ENCODE measurements at places on chromosomes 7 and 10.

- peak; percentile 58 for DNase-seq
These were observed 464 bp downstream of the KIAA1217 start for GRCh38 chr10:24209432-24209771.

- DNase-seq = no peak
These were observed 23.9 kb upstream of the ZNF273 start for GRCh38 chr7:64879086-64879730.

DNA sequence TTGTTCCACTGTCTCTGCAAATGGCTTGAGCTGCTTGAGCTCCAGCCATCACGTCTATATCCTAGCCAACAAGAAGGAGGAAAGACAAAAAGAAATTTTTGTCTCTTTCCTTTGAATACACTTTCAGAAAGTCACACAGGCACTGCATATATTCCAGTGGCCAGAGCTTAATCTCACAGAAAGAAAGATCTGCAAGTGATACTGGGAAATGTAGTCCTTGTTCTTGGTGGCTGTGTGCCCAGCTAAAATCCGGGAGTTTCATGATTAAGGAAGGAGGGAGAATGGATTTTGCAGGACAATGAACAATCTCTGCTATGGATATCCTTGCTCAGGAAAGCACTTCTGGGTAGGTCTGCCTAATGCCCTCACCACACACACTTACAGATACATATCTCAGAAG, 19.5 kb upstream of the DLG5 start:
- DNase-seq = no peak

DNA sequence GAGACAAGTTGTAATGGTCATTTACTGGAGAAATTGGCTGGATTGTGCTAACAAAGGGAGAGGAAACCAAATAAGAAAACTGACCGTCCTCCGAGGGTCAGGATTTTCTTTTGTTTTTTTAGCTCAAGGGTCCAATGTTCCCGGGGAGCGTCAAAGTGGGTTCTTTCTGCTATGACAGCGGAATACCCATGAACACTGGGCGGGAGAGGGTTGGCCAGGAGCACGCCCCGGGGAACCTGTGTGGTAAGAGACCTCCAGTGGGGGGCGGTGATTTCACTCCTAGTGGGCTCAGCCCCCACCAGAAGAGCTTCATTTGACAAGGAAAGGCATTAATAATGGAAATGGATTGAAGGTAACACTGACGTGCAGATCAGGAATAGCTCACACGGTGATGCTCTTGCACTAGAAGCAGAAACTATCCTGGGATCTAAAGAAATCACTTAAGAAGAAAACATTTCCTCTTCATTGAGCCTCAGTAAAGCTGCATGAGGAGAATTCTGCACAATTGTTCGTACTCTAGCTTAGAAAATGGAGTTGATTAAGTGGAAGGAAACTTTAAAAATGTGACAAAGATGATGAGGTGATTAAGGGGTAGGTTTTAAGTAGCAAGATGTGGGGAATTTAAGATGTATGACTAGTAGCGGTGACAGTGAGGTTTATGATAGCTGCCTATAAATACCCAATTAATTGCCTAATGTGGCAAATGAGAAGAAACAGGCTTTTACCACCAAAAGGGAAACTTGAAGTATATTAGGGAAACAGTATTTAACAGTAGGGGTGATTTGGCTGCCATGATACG, 627.2 kb downstream of the SUGCT start:
- no peak for DNase-seq

GRCh38 chr7:36021367-36021766, 131.7 kb upstream of the EEPD1 start:
- no peak for DNase-seq

DNA sequence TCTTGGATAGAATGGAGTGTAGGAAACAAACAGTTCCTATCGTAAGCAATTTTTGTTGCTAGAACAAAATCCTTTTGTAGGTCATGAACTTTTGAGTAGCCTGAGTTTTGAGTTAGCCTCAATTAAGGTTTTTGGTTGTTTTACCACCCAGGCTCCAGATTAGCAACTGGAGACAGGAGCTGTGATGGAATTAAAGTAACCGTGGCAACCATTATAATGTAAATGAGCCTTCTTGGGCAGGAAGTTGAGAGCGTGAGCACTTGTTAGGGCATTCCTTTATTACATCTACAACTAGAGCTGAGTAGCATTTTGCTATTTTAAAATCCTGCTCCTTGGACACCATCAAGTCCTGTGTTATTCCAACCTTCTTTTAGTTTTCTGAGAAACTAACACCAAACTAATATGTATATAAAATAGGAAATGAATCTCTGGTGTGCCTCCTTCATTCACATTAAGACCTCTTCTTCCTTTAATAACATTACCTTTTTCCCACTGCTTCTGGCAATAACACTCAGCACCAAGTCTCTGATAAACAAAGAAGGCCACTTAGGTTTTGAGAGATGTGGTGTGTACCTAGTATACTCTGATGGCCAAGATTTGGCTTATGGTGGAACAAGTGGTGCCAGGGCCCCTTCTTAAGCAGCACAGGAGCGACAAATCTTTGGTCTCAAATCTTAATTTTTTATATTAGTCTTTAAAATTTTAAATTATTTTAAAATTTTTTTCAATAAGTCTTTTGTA, 34.0 kb downstream of the AHCYL2 start:
- no peak for DNase-seq

DNA sequence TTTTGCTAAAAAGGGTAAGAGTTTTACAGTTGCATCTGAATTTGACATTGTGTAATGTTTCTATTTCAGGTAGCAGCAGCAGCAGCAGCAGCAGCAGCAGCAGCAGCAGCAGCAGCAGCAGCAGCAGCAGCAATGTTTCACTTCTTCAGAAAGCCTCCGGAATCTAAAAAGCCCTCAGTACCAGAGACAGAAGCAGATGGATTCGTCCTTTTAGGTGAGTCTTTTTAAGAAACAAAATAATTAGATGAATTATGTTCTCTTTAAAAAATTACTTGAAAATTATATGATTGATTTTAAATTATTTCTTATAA, 32.6 kb downstream of the UMAD1 start:
- no peak for DNase-seq

DNA sequence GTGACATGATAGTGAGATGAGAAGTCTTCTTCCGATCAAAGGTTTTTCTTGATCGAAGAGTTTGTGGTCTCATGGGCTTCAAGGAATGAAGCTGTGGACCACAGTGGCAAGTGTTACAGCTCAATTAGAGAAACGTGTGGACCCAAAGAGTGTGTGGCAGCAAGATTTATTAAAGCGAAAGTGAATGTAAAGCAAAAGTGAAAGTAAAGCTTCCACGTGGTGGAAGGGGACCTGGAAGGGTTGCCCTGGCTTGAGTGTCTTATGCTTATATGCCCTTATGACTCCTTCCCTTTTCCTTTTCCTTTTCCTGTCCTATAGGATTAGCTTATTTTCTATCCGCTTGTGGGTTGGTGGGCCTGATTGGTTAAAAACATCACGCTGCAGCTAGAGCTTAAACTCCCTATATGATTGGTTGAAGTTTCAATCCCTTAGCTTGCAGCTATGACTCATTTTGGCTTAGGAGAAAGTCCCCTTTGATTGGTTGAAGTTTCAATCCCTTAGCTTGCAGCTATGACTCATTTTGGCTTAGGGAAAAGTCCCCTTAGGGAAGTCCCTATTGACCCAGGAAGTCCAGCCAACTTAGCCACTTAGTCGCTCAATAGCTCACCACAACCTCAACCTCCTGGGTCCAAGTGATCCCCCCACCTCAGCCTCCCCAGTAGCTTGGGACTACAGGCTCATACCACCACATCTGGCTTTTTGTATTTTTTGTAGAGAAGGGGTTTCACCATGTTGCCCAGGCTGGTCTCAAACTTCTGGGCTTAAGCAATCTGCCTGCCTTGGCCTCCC, 34.7 kb downstream of the MRPS24 start:
- DNase-seq = no peak

DNA sequence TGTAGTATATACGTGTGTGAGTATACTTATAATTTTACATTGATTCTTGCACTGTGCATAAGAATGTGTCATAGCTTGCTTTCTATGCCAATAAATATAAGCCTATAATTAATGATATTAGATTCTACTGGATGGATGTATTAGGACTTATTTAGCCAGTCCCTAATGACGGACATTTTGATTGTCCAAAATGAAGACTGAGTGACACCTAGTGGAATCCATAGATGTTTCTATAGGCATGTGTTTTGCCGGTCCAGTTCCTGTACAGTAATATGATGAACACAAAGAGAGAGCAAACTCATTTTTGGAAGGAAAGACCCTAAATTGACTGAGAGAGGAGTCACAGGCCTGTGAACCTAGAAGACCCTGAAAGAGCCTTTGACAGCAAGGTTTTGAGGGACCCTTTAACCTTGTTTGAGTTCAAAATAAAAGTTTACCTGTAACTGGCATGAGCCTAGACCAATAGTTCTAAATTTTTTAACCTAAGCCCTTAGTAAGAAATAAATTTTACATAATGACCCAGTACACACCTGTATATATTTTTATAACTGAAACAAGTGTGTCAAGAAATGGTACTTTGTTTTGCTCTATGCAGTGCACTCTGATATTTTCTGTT, 42.4 kb upstream of the AGBL3 start:
- no peak for DNase-seq

GRCh38 chr10:22003964-22004281, 393 bp upstream of the DNAJC1 start:
- no peak for DNase-seq

- no peak for DNase-seq
These were observed 18.0 kb upstream of the NPVF start for GRCh38 chr7:25246306-25246705.
